Right forelimb (tissue), 1 donor: ENCODE measurements at places on chromosomes 1 and 21.

GRCh38 chr1:84508510-84508909, 2.1 kb upstream of the GNG5 start:
- no peak for DNase-seq

GRCh38 chr1:59521456-59521855, 224.6 kb downstream of the FGGY start:
- no peak for DNase-seq

- DNase-seq, result no peak
Observed at GRCh38 chr1:191615101-191615821, 543.0 kb upstream of the RGS18 start.

DNA sequence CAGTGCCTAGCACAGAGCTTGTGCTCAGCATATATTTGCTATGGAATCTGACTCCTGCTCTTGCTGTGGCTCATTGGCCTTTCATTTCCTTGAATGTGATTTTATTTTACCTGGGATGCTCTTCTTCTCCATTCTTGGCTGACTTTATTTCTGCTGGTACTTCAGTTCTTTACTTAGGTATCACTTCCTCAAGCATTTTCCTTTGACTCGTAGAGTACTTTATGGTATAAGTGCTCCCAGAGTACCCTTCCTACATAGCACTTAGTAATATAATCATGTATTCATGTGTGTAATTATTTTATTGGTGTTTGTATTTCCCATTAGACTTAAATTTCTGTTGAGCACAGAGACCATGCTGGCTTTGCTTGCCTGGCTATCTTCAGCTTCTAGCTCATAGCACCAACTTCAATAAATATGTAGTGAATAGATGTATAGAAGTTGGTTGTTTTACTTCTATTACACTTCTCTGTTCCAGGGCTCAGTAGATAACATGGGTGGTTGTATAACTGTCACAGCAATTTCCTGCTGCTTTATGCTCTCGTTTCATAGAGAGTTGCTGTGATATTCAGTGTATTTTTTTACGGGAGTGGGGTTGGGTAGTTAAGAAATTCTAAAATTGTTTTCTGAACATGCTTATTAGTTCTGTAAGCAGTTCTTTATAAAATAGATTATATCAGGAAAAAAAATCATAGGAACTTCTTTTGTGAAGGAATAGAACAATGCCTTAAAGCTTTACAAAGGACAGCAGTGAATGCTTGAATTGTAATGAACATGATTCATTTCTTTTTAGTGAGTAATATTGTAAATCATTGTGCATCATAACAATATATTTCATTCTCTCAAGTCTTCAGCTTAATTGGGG, 112.2 kb downstream of the NEK7 start:
- no peak for DNase-seq
